ENCODE measurements at places on chromosomes 12 and 14.

DNA sequence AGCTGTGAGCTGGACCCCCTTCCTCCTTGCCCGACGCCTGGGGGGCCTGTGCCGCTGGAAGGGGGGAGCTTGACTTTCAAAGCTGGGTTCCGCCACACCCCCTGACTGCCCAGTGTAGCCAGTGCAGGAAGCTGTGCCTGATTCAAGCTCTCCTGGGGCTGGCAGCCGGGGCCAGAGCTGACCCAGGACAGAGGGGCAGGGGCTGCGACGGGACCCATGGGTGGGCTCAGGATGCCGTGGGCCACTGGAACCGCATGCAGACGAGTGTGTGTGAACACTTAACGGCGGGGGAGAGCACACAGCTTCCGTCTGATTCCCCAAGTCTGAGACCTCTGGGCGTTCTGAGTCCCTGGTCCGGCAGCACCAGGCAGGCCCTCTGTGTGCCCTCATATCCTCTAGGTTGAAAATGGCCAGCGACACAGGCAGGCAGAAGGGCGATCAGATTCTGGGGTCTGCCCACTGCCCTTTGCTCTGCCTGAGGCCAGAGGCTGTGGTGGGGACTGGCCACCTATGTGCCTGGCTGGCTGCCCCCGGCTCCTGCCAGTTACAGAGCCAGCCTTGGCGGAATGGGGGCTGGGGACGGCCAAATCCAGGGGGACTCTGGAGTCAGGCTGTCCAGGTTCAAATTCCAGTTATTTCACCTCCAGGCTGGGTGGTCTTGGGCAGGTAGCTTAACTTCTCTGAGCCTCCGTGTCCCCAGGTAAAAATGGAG is 54.0 kb downstream of the CYP46A1 start:
- no peak for DNase-seq

DNA sequence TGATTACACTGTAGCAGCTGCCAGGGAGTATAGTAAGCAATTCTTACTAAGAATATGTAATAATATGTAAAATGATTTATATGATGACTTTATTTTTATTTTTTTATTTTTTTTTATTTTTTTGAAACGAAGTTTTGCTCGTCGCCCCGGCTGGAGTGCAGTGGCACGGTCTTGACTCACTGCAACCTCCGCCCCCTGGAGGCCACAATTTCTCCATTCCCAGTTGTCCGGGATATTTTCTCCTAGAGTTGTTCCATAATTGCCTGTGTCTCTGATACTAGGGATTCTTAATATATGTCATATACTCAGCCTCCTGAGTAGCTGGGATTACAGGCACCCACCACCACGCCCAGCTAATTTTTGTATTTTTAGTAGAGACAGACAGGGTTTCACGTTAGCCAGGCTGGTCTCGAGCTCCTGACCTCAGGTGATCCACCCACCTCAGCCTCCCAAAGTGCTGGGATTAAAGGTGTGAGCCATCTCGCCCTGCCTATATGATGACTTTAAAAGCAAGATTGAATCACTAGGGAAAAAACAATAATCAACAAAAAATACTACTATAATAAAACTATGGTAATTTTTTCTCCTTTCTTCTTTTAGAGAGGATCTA is 12.2 kb upstream of the ITPR2 start:
- DNase-seq: peak; percentile 35

DNA sequence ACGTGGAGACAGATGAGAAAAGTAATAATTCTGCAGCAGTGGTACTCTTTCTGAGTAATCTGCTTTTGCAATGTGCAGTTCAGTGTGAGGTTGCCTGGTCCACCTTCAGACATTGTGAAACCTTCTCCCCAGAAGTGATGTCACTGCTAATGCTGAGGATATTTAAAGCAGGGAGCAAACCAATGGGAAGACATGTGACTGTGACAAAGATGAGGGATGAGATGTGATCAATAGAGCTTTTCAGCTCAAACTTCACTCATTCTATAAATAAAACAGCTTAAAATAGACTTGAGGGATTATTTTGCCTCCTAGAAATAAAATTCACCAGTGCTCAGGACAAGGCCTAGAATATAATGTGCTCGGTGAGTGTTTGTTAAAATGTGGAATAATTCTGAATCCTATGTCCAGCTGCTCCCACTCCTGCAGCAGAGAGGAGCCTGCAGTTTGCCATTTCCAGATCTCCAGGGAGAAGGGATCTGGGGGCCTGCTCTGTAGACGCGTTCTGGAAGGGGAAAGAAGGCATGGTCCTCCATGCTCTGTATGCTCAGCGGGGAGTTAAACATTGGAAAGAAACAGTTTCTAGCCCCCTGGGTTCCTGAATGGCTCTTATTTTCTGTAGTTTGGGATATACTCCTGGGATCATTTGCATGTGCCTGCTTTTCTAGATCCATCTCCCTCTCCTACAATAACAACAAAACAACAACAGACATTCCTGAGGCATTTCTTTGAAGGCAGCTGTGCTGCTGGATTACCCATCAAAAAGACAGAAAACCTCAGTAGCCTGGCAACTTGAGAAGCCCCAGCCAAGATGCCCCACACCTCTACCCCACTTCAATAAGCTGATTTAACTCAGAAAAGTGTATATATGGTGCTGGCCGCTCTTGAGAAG is 8.9 kb downstream of the SLC7A8 start:
- DNase-seq: no peak

- no peak for DNase-seq
Measured at GRCh38 chr12:7650091-7650490, 15.6 kb downstream of the APOBEC1 start.

- DNase-seq: no peak
Measured at GRCh38 chr12:32024884-32025592, 65.8 kb downstream of the RESF1 start.

DNA sequence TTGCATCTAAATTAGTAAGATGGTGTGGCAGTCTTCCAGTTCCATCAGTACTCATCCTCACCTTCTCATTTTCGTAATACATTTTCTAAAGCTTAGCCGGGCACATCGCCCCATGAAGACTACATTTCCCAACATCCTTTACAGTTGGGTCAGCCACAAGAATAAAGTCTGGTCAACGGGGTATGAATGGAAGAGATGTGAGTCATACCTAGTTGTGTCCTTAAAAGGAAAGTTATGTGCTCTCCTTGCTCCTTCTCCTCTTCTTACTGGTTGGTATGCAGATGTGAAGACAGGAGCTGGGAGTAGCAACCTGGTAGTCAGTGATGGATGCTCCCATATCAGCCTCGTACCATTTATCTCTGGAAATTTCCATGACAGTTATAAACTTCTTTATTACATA is 35.9 kb upstream of the EGLN3 start:
- no peak for DNase-seq

GRCh38 chr12:69211160-69211559 is 28.2 kb upstream of the CPSF6 start:
- DNase-seq: no peak

DNA sequence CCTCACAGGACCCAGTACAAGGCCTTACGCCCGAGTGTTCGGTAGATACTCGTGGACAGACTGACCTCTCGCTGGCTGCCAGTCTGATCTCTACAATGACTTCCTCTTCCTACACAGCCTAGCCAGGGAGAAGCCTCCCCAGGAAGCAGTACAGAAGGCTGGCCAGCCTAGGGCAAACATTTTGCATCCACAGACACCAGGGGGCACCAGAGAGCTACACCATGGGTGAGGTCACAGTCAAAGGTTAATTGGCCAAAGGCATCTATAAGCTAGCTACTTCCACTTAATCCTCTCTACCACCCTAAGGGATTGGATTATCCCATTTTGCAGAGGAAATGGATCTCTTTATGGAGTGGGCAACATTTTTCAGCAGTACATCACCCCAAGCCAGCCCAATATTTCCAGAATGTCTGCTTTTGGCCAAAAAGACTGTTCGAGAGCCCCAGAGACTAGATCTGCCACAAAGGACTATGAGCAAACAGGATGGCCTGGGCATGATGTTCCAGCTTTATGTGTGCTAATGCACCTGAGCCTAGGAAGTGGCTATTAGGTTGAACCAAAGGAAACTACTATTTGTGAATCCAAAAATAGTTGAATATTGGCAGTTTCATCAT is 14.6 kb upstream of the PNMA1 start:
- DNase-seq: peak; percentile 88

DNA sequence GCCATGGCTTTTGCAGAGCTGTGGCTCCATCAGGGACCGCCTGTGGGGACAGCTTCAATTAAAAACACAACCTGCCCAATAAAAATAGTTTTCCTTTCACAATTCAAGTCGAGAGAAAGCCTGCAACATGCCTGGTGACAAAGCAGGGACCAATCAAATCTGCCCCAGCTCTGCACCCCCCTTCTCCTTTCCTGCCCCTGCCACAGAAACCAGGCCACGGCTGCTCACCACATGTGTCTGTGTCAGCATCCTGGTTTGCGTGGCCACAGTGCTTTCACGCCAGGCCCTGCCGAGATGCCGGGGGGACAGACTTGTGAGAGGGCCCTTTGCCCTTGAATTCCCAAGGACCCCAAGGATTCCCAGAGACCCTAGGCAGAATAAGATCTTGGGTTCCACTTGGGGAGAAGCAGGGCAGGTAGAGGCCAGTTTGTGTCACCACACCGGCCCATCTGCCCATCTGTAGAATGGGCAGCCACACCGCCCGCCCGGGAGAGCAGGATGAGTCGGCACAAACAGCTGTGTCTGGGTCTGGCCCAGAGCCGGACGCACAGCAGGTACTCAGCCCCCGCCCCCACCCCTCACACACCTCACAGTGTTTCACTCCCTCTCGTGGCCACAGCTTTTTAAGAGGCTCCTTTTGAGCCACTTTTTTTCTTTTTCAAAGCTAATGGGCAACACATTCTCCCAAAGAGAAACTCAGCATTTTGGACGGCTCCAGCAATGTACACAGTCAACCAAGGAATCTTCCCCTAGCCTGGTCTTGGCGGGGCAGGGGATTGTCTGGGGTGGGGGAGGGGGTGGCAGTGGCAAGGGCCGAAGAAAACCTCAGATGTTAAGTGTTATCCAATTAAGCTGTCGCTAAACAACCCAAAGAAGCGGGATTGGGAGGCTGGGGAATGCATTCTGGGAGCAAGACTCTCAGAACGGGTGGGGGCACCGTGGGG is 41.5 kb downstream of the BCL11B start:
- no peak for DNase-seq

- no peak for DNase-seq
Measured at GRCh38 chr12:102824218-102824835, 92.7 kb downstream of the PAH start.

GRCh38 chr14:32611752-32612151 is 282.7 kb downstream of the AKAP6 start:
- no peak for DNase-seq

GRCh38 chr12:32033406-32033805 is 73.2 kb upstream of the BICD1 start:
- no peak for DNase-seq

- DNase-seq: no peak
Measured at GRCh38 chr12:92331383-92331782, 185.7 kb upstream of the BTG1 start.

DNA sequence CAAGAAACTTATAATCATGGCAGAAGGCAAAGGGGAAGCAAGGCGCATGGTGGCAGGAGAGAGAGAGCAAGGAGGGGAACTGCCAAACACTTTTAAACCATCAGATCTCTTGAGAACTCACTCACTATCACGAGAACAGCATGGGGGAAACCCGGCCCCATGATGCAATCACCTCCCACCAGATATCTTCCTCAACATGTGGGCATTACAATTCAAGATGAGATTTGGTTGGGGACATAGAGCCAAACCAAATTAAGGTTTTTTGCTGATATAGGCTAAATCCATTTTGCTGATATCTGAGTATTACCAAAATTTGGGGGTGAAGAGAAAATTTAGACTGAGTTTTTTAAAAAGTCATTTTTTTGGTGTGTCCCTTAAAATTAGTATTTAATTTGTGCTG is 54.9 kb upstream of the TMX1 start:
- DNase-seq: no peak

GRCh38 chr12:5453466-5453865 is 21.6 kb downstream of the NTF3 start:
- no peak for DNase-seq

- DNase-seq: peak; percentile 53
Measured at GRCh38 chr12:50050410-50051098, 6.8 kb upstream of the ASIC1 start.

- DNase-seq: no peak
Measured at GRCh38 chr12:15165012-15165659, 56.1 kb downstream of the RERG start.

- DNase-seq: no peak
Measured at GRCh38 chr12:6795088-6795487, 5.8 kb downstream of the CD4 start.

- DNase-seq: no peak
Measured at GRCh38 chr12:29726321-29726692, 57.4 kb downstream of the TMTC1 start.

GRCh38 chr14:79204591-79204990 is 1006.7 kb downstream of the DIO2 start:
- DNase-seq: no peak

DNA sequence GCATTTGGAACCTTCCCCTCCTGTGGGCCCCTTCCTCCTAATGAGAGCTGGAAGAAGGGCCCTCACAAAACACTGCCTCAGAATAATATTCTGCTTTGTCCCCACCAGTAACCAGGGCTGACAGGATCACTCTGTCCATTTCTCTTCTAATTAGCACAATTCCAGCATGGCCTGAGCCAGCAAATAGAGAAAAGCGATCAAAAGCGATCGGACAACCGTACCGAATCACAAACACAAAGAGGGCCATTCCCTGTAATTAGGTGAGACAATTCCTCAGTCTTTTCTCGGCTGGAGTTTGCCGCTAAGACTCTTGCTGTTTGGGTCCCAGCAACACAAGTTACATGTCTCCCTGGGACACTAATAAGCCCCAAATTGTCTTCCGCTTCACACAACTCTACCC is 35.6 kb upstream of the VSX2 start:
- DNase-seq: no peak

DNA sequence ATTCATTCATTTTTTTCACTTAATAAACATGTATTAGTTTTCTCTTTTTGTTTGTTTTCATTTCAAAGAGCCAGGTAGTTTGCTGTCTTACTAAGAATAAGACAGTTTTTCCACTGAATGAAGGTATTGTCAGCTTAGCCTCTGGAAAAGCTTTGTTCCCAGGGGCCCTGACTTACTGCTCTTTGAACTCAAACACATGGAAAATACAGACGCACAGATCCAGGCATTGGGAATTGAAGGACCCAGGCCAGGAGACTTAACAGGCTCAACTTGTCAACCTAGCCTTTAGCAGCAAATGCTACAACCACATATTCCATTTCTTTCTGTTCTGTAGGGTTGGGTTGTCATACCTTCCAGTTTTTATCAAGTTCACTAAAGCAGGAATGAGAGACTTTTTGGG is 38.5 kb upstream of the SLCO1C1 start:
- DNase-seq: no peak

- no peak for DNase-seq
Measured at GRCh38 chr12:50043854-50044253, 13.5 kb upstream of the ASIC1 start.

DNA sequence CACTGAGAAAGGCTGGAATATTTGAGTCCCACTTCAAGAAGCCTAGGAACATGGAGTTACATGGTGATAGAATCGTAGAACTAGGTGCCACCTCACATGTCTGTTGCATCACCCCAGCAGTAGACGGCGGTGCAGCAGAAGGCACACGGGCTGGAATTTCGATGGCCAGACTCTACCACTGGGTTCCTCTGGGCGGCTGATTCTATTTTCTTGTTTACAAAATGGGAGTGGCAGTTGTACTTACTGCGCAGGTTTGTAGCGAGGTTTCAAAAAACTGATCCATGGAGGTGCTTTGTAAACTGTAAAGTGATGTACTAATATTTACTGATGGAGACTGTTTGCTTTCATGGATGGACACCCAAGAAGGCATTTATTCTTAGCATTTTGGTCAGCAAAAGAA is 45.7 kb downstream of the WDR20 start:
- peak; percentile 15 for DNase-seq

- DNase-seq: no peak
Measured at GRCh38 chr12:123919980-123920360, 52.7 kb downstream of the CCDC92 start.

Measured in left colon (tissue), 2 donors.